Epithelial cell of prostate (primary cell): ENCODE measurements at places on chromosomes 13 and 19.

GRCh38 chr13:96779691-96780090 lies 214.6 kb downstream of the OXGR1 start:
- no peak for DNase-seq

DNA sequence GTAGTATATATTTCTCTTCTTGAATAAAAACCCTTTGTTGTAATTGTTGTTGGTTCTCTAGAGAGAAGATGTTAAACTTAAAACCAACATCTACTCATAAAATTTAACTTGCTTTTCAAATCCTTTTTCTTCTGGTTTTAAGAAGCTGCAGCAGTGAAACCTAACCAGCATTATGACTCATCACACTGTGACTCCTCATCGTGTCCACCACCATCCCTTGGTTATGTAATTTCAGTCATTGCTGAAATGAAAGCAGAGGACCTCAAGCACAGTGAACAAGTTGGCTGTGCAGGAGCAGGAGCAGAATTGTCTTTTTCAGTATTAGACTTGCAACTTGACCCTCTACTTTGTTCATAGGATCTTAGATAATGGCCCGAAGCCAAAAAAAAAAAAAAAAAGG lies 64.9 kb upstream of the HTR2A start:
- DNase-seq: peak; percentile 63

DNA sequence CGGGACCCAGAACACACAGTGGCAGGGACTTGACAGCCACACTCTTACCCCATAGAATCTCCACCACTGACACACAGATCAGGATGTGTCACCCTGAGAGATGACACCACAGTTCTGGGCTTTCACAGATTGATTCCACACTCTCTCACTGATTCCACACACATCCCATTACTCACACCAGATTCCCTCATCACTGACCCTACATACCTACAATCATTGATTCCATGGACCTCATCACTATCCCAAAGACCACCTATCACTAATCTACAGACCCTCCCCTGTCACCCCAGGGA lies 57.6 kb upstream of the ZNF527 start:
- no peak for DNase-seq

GRCh38 chr19:781800-782184 lies 15.5 kb upstream of the PTBP1 start:
- DNase-seq: no peak

DNA sequence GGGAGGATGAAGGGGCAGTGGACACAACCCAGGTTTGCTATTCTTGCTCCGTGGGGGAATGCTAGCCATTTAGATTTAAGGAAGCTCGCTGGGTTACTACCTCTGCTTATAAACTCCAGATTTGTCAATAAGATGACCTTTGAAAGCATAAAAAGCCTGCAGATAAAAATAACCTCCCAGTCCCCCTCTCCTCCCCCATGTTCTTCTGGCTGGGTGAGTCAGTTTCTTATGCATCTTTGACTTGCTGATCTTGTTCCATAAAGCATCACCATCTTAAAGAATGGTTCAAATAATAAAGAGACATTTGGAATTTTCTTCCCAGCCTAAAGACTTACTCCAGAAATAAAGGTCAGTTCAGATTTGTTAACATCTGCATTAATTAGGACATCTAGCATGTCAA lies 118.3 kb upstream of the RNF113B start:
- DNase-seq: no peak

GRCh38 chr13:47044842-47045241 lies 148.0 kb upstream of the HTR2A start:
- no peak for DNase-seq

- no peak for DNase-seq
These were observed 528.8 kb upstream of the PCDH20 start for GRCh38 chr13:61944329-61944929.

GRCh38 chr13:34152409-34152808 lies 334.5 kb downstream of the RFC3 start:
- DNase-seq: no peak

- no peak for DNase-seq
These were observed 113.4 kb downstream of the UFM1 start for GRCh38 chr13:38463048-38463447.

DNA sequence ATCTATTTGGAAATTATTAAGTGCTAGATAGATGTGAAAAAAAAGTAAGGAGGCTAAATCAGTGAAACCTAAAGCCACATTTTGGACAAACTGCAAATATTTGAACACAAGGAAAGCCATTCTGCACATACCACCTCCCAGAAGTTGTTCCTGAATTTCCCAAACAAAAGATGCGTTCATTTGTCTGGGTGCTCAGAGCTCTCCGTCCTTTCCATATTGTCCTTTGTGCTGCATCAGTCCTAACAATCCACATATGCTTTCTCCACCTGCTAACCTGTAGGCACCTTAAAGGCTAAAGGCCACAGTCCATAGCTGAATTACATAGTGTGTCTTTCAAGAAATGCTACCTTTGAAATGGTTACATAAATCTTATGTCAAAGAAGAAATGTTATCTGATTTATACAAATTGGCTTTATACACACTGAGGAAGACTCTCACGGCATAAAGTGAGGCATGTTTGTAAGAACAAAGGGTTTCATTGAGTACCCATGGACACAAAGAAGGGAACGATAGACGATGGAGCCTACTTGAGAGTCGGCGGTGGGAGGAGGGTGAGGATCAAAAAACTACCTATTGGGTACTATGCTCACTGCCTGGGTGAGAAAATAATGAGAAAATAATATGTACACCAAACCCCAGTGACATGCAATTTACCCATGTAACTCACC lies 182.0 kb downstream of the RGCC start:
- DNase-seq: no peak

DNA sequence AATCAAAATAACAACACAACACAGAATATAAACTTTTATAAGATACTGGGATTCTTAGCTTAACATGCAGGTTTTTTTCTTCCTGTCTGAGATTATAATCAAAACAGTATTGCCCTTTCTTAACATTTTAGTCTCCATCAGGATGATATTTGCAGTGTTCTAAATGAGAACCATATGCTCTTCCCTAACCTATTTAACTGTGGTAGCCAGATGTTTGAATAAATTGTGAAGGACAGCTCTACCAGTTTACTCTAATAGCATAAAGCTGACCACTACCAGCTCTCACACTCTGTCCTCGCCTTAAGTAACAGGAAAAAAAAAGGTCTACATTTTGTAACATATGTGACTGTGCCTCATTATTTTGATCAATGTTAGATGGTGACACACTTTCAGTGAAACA lies 618.7 kb upstream of the SGCG start:
- no peak for DNase-seq

- no peak for DNase-seq
These were observed 1194.0 kb downstream of the PCDH9 start for GRCh38 chr13:66036024-66036614.

DNA sequence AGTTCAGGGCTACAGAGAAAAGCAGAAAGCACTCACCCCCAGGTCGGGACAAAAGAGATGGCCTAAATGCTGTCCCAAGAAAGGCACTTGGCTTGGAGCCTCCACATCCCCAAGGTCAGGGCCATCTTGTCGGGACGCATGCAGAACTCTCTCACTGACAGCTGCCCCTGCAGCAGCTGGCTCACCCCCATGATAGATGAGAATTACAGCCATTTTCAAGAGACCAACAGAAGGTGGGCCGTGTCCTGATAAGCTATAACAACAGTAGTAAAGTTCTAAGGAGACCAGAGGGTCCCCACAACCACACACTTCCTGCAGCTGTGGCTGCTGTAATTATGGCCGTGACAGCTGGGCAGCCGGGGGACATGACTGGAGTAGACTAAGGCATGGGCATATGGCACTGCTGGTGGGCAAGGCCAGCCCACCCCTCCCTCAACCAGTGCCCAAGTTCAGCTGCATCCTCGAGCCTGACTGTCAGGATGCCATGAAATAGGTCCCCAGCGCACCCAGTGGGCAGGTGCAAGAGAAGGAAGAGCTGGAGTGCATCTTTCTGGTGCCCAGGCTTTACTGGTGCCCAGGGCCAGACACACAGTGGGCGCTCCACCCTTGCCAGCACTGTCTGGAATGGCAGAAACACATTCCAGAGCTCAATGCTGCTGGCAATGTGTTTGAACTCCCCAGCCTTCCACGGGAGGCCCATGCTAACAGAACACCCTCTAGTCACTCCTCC lies 436.7 kb upstream of the ZNF507 start:
- no peak for DNase-seq

DNA sequence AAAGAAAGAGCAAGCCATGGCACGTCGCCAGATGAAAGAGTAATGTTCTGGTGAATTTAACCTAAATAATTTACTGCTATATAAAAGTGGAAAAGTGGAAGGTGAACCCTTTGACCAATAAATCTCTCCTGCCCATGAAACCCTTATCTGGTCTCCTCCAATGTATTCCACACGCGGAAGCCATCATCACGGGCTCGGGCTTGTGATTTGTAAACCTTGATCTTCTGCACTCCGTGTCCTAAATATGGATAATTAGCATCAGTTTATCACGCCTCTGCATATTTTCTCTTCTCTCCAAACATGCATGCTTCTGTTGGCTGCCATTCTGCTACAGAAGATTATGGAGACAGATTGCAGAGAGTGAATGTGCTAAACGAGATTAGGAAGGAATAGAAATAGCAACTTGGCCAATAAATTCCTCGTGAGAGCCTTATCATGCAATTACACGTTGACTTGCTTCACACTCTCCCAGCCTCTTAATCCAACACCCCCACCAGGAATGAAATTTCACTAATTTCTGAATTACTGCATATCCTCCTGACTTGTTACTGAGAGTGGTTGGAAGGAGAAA lies 34.5 kb downstream of the SOX1 start:
- no peak for DNase-seq

DNA sequence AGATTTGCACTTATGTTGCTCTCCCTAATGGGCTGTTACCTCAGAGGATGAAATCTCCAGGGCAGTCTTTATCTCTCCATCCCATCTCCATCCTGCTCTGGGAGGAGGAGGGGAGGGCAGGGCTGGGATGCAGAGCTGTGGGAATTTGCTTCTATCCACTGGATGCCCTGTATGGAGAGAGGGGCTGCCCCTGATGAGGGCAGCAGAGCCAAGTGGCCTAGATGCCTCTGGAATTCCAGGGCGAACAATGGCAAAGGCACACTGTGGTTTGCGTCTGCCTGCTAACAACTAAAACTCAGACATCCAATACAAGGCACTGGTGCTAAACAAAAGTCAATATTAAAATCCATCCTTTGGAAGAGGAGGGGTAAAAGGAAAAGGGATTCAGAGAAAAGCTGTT lies 165.1 kb downstream of the COG6 start:
- no peak for DNase-seq

DNA sequence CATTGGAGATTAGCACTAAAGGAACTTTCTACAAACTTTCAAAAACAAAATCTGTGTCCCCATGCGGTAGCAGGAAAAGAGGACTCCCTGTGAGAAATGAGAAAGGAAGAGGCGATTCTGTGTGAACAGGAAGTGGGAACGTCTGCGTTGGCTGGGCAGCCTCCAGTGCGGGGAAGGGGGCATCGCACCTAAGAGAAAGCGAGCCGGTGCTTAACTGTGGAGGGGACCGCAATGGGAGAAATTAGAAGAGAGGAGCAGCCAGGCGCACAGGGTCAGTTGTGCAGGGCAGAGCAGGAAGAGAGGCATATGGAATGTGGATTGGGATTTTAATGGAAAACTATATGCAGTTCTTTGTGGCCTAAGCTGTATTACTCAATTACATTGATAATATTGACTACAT lies 77.4 kb upstream of the DOCK9 start:
- no peak for DNase-seq

- peak; percentile 62 for DNase-seq
These were observed 5.9 kb upstream of the GDF15 start for GRCh38 chr19:18379803-18380747.

DNA sequence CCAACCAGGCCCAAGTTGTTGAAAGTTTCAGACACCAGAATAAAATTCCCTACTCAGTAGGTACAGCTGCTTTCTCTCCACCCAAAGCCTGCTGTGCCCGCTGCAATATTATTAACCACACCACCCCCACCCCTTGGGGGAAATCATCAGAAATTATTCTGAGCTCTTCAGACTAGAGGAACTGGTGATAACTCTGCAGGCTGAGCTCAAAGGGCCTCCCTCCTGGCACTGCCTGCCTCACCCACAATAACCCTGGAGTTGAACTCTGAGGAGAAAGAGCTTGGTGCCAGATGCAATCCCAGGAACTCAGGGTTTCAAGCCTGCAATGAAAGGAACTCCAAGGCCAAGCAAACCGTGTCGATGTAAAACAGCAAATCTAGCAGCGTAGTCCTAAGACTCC lies 381.7 kb upstream of the ZNF507 start:
- no peak for DNase-seq

DNA sequence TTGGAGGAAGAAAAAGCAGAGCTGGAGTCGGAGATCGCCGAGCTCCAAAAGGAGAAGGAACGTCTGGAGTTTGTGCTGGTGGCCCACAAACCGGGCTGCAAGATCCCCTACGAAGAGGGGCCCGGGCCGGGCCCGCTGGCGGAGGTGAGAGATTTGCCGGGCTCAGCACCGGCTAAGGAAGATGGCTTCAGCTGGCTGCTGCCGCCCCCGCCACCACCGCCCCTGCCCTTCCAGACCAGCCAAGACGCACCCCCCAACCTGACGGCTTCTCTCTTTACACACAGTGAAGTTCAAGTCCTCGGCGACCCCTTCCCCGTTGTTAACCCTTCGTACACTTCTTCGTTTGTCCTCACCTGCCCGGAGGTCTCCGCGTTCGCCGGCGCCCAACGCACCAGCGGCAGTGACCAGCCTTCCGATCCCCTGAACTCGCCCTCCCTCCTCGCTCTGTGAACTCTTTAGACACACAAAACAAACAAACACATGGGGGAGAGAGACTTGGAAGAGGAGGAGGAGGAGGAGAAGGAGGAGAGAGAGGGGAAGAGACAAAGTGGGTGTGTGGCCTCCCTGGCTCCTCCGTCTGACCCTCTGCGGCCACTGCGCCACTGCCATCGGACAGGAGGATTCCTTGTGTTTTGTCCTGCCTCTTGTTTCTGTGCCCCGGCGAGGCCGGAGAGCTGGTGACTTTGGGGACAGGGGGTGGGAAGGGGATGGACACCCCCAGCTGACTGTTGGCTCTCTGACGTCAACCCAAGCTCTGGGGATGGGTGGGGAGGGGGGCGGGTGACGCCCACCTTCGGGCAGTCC lies 5.0 kb downstream of the FOSB start:
- DNase-seq: no peak

DNA sequence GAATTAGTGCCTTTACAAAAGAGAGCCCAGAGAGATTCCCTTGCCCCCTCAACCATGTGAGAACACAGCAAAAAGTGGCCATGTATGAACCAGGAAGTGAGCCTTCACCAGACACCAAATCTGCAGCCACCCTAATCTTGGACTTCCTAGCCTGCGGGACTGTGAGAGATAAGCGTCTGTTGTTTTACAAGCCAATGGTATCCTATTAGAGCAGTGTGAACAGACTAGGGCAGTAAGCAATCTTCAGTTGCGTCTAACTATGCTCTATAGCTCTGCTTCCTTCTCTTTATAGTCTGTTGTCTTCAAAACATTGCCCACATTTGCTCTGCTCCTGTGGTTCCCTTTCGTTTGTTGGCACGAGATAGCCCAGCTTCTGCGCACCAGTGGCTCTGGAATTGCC lies 109.5 kb upstream of the FNDC3A start:
- DNase-seq: no peak

- no peak for DNase-seq
These were observed 19.7 kb upstream of the IPO5 start for GRCh38 chr13:97933776-97934175.
